ENCODE measurements at places on chromosomes 1 and 21.
A peak's percentile ranks its signal among the peaks of the same experiment; 100 is the strongest.

- no peak for DNase-seq
These were observed 1806.8 kb downstream of the BRINP3 start for GRCh38 chr1:188670837-188671236.

- DNase-seq: no peak
These were observed 40.0 kb downstream of the ZNF678 start for GRCh38 chr1:227603327-227603726.

- DNase-seq: peak; percentile 28
These were observed 643 bp downstream of the CFAP298 start for GRCh38 chr21:32611471-32611997.

GRCh38 chr1:101463195-101463594 is 226.4 kb downstream of the S1PR1 start:
- DNase-seq: no peak

DNA sequence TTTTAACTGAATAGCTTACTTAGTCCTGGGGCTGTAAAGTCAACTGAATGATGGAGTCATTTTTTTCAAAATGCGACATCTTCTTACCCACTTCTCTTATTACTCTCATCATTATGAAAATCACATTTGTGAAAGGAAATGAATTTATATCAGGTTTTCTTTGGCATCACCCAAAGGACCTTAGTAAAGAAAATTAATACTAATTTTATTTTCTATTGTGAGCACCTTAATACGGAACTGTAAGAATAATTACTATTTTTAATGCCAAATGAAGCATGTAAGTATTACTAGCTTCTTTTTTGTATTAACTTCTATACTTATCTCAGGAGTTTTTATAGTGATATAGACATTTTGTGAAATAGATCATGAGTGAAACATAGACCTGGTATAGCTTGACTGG is 30.9 kb downstream of the PTPRC start:
- no peak for DNase-seq

GRCh38 chr1:55234016-55234415 is 18.9 kb upstream of the USP24 start:
- peak; percentile 40 for DNase-seq

DNA sequence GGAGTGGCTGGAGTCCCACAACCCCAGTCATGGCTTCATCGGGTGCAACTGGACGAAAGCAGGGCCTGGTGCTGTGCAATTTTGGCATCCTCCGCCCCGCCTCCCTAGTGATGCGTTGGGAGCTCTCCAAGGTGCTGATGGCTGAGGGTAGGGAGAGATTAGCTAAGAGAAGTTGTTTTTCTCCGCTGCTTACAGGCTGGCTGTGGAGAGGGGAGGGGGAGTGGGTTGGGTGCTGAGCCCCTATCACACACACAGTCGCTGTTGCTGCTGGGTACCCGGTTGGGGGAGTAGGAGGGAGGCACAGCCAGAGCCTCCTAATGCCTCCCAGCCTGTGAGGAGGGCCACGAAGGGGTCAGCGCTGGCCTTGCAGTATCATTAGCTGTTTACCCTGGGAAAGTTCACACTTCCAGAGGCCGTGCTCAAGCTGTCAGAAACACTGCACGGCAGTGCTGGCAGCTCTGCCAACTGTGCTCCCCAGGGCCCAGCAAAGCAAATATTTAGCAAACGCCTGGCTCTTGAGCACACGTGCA is 110.0 kb downstream of the GRIK3 start:
- no peak for DNase-seq

DNA sequence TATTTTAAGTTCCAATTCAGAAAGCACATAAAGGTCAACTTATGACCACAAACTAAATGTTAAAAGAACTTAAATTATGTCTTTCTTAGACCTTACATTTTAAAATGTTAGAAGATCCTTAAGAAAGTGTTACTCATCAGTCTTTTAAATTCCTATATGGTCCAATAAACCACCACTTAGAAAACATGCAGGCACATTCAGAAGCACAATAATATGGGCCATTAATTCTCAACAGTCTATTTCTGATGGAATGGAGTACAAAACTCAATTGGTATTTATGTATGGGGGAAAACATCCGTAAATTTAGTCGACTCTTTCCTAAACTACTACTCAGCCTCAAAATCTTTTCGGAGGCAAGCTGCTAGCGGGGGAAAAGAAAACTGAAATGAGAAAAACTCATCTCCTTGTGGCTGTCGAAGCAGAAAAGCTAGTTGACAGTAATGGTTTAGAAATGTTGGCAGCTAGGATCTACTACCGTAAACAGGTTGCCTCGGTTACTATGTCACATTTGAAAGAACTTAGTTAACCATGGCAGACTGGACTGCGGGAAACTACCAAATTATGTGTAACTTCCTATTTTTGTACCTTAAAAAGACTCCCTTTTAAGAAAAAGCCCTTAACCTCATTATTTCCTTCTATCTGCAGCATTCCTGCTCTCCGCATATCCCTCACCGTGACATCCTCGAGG is 1.0 kb downstream of the TRMT1L start:
- DNase-seq: peak; percentile 57

DNA sequence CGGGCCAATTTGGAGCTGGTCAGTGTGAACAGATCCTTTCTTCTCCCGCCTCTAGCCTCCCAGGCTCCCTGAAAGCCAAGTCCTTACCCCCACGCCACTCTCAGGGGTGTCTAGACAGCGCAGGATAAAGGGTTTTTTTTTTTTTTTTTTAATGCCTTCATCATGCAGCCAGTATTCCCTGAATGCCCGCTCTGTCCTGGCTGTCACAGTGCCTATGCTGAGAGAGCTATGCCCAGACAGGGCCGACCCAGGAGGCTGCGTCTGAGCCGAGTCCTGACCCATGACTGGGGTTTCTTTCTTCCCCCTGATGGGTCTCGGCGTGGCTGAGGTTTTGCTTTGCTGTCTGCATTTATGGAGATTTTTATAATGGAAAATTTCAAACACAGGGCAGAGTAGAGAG is 18.3 kb downstream of the SPSB1 start:
- DNase-seq: no peak

DNA sequence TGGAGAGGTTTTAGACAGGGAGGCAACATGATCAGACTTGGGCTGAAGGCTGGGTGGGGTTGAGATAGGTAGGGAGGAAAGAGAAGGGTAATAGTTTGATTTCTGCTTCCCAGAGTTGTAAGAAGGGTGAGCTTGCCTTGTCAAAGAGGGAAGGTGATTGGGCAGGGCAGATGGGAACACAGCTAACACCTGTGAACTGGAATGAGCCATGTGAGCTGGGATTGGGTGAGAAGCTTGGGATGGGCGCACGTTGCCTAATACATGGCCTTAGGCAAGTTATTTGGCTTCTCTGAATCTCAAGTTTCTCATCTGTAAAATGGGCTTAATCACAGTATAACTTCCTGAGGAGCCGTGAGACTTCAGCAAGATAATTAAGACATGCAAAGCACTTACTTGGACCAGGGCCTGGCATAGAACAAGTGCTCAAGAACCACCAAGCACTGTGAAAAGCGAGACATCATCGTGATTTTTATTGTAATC is 33.8 kb upstream of the ID3 start:
- no peak for DNase-seq

DNA sequence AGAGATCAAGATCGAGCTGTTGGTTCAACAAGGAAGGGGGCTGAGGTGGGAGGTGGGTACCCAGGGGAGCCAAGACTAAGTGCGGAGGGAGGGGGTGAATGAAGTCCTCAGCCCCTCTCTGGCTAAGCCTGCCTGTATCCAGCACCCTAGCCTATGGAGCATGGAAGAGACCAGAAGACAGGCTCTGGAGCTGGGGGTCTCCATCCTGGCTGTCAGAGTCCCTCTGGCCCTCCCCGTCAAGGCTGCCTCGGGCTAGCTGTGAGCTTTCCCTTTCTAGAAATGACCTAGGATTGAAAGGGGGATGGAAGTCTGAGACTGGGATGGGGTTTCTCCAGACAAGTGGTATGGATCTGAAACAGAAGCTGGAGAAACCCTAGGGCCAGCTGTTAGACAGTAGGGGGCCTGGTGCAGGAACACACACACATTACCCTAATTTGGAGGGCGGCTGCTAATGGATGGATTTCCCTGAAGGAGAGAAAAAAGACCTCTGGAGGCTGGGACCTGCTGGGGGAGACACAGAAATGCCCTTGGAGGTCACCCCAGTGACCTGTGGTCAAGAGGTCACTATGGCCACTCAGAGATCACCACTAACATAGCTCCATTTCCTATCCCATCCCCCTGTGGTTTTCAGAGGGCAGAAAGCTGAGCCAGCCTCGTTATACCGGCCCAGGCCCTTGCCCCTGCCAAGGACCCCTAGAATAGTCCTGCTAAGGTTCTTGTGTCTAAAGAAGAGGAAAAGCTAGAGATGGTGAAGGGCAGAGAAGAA is 107.8 kb downstream of the TMEM53 start:
- DNase-seq: no peak

DNA sequence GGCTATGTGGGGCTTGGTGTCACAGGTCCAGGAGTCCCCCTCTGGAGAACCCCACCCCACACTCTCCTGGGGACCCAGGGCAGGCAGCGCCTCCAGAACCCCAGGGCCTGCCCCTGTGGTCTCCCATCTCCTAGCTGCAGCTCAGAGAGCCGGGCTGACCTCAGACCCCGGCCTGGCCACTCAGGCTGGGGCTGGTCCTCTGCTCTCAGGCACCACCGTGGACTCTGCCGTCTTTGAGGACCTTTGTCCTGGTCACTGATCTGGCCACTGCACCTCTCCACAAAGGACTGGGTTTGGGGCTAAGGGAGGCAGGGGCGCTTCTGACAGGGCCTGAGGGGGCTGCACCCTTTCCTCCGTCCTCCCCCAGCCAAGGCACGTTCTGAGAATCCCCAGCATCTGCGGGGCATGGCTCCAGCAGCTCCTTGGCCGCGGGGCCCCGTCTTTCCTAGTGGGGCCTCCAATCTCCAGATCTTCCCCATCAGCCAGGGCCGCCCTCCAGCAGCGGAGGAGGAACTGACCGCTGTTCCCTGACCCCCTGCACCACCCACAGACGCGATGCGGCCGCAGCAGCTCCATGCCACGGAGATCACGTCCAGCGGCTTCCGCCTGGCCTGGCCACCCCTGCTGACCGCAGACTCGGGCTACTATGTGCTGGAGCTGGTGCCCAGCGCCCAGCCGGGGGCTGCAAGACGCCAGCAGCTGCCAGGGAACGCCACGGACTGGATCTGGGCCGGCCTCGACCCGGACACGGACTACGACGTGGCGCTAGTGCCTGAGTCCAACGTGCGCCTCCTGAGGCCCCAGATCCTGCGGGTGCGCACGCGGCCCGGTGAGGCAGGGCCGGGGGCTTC is 3.3 kb downstream of the VWA1 start:
- no peak for DNase-seq

DNA sequence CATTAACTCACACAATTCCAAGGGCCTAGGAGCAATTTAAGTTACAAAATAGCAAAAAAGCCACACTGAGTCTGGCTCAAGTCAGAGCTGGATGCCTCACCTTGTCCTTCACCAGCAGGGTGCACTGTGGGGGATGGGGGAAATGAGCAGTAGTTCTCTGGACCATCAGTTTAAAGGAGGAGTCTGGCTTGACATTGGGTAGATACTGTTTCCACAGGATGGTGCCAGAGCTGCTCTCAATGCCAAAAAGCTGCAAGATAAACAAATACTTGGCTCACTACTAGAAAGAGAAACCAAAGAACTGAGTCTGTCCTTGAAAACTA is 18.8 kb downstream of the EMC1 start:
- DNase-seq: no peak

- DNase-seq: no peak
These were observed 27.2 kb upstream of the EPS8L3 start for GRCh38 chr1:109790735-109791494.

DNA sequence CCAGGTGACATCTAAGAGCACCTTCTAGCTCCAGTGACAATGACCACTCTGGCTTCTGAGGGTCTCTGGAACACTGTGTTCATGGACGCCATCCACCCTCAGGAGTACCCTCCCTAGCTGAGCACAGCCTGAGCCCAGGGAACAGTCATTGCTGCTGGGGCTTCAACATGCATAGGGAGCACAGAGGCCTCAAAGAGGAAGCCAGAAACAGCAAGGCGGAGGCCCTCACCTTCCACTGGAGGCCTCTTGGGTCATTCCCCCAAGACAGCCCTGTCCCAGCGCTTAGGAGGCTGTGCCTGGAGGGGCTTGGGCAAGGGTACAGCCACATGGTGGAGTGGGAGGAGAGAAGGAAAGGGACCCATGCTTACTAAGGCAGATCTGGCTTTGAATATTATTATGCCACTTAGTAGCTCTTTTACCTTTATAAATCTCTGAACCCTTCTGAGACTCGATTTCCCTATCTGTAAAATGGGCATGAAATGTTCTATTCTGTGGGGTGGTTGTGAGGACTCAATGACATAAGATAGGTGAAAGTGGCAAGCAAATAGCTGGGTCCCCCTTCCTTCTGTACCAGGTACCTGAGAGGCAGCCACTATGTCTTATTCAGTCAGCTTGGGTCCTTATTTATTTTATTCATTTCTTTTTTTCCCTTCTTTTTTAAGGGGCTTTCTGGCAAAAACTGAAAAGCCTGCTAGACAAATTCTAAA is 32.8 kb downstream of the PTAFR start:
- no peak for DNase-seq

DNA sequence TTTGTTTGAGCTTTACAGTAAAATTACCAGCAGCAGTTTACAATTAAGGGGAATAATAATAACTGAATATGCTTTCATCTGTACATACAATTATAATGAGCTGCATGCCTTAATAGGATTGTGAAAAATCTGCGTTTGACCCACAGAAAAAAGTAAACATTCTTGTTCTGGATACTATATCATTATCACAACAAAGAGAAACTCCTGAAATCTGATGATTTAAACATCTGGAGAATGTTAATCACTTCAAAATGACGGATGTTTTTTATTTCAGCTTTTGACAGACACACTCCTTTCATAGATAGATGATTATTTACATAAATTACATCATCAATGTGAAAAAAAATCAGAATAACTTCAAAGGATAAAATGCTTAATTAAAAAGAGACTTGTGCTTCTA is 58.5 kb downstream of the TYW3 start:
- DNase-seq: no peak

- DNase-seq: no peak
These were observed 2.7 kb downstream of the DUSP10 start for GRCh38 chr1:221739018-221739676.

DNA sequence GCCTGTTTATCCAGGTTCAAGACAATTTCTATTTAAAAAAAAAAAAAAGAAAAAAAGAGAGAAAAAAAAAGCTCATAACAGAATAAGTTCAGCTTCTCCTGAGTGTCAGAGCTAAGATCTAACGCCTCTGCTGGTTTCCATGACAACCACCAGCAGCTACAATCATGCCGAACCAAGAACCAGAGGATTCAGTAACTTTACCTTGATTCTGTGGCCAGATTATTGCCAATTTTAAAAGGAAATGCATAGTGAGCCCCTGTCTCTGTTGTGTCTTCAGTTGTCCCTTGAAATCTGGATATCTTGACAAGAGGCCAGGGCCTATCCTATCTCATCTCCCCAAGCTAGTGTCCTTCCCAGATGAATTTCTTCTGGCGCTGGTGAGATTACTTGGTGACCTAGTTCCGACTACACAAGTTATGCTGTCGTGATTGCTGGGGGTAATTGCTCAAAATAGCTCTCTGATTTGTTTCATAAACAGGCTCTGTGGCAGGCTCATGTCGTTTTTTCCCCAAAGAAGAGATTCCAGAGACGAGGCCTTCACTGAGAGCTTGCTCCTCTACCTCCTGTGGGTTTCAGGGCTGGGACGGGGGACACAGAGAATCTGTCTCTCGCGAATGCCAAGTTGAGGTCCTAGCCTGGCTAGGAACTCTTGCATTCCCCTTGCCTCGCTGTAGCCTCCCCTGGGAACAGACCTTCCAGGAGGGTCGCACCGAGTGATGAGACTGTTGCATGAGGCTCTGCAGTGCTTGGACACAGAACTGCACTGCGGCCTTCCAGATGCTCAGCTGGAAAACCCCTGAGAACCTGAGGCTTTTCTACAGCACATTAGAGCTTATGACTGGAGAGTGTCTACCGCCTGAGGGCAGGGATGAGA is 32.4 kb upstream of the SCCPDH start:
- DNase-seq: no peak

GRCh38 chr1:110339407-110340206 is 430 bp downstream of the RBM15 start:
- DNase-seq: peak; percentile 37
